ENCODE measurements at places on chromosomes 5 and 9. TPM values are rescaled to one million over a fixed set of nuclear protein-coding genes. Genes with fewer than 3 reads are reported as not detected.

Gene CD74
- total RNA-seq, result 530 TPM

Gene HDAC3
- 44.7 TPM for total RNA-seq

Gene SEC16A
- 52.3 TPM for total RNA-seq

Gene FBN2
- 0.49 TPM for total RNA-seq

Gene IL31RA
- not detected for total RNA-seq

Gene CARD6
- total RNA-seq, result 12.3 TPM

Gene TAF11L6
- not detected for total RNA-seq

Gene SPAAR
- 0.49 TPM for total RNA-seq

Gene PCDHA5
- total RNA-seq, result 0.25 TPM

Gene FGD3
- 19.9 TPM for total RNA-seq

Gene FAT2
- total RNA-seq, result 74.9 TPM

Gene OBP2B
- not detected for total RNA-seq

Data from vagina (tissue), 2 donors.